ENCODE measurements at places on chromosomes 5 and 9.

DNA sequence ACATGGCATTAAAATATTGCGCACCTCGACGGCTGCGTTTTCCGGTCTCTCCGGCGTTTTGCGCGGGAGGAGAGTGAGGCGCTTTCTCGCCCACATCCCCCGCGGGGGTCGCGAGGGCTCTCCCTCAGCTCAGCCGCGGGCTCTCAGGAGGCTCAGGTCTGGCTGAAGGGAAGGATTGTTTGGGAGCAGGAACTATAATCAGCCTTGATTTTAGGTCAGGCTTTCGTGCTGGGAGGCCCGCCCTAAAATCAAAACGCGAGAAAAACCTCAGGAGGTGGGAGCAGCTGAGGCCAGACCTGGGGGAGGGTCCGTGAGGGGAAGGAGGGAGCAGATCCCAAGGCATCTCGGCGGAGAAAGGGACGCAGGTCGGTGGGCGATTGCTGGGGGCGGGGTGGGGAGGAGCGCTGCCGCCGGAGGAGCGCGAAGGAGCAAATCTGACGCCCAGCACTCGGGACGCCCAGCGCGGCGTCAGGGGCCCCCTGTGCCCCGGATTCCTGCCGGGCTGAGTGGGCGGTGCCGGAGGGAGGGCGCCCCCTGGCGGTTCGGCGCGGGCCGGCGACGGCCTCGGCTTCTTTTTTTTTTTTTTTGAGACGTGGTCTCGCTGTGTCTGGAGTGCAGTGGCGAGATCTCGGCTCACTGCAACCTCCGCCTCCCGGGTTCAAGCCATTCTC is 18.7 kb upstream of the RNF130 start:
- no peak for DNase-seq

- DNase-seq = no peak
Measured at GRCh38 chr5:39194466-39195136, 24.8 kb downstream of the FYB1 start.

GRCh38 chr5:73552642-73553041 is 12.8 kb downstream of the ANKRA2 start:
- DNase-seq = no peak

DNA sequence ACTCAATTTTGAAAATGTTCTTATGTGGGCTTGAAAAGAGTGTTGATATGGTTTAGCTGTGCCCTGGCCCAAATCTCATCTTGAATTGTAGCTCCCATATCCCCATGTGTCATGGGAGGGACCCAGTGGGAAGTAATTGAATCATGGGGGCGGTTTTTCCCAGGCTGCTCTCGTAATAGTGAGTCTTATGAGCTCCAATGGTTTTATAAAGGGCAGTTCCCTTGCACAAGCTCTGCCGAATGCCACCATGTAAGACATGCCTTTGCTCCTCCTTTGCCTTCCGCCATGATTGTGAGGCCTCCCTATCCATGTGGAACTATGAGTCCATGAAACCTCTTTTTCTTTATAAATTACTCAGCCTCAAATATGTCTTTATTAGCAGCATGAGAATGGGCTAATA is 71.0 kb downstream of the USP20 start:
- DNase-seq = no peak

GRCh38 chr9:2630158-2630557 is 8.6 kb downstream of the VLDLR start:
- DNase-seq = no peak

- no peak for DNase-seq
Measured at GRCh38 chr5:35160486-35161116, 69.7 kb downstream of the PRLR start.

- no peak for DNase-seq
Measured at GRCh38 chr5:176545737-176546509, 3.2 kb upstream of the CDHR2 start.
